ENCODE measurements at places on chromosomes 5 and 9. TPM values are rescaled to one million over a fixed set of nuclear protein-coding genes. Genes with fewer than 3 reads are reported as not detected.

SPATA31D4 gene
- not detected for total RNA-seq

DNA sequence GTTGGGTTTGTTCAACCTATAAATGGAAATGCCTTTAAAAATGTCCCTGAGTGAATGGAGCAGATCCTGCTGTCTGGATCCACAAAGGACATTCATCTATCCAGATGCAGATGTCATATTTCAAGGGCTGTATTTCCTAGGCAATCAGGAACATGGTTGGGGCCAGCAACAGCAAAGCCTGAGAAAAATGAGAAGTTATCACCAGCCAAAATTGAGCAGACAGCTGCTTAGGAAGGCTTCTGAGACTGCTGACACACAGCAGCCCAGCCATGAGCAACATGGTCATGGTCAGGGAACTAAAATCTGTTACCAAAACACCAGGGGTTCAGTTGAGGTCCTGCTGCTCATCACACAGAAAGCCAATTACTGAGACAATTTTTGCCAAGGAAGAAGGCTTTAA, 9.2 kb upstream of the IL7R start:
- no peaks in the 10 kb centered on the region for H3K27me3 ChIP-seq
- no peak overlapping the region for H3K4me3 ChIP-seq
- H3K4me1 ChIP-seq = peaks cover 11% of the 10 kb centered on the region
- H3K36me3 ChIP-seq = no peaks in the 10 kb centered on the region

- DNase-seq = no peak
- no peak overlapping the region for H3K27ac ChIP-seq
- H3K36me3 ChIP-seq = no peaks in the 10 kb centered on the region
Observed at GRCh38 chr9:78899006-78899405, 602.1 kb downstream of the PSAT1 start.

- H3K27me3 ChIP-seq = no peaks in the 10 kb centered on the region
- H3K27ac ChIP-seq = no peak overlapping the region
- no peak for DNase-seq
- no peak overlapping the region for H3K4me3 ChIP-seq
- H3K36me3 ChIP-seq = no peaks in the 10 kb centered on the region
- H3K4me1 ChIP-seq = peaks cover 9% of the 10 kb centered on the region
Observed at GRCh38 chr9:137000177-137000930, 4.0 kb upstream of the CLIC3 start.

CAMK2A gene
- total RNA-seq = 1.2 TPM

GRCh38 chr5:36683821-36684434, 77.5 kb downstream of the SLC1A3 start:
- no peaks in the 10 kb centered on the region for H3K36me3 ChIP-seq
- no peak overlapping the region for H3K27ac ChIP-seq
- no peaks in the 10 kb centered on the region for H3K4me1 ChIP-seq
- no peak overlapping the region for H3K4me3 ChIP-seq

Data from ovary (tissue), 10 donors.